ENCODE measurements at places on chromosomes 16 and 17.

GRCh38 chr16:30797670-30798309 is 10.8 kb upstream of the ZNF629 start:
- DNase-seq = no peak

DNA sequence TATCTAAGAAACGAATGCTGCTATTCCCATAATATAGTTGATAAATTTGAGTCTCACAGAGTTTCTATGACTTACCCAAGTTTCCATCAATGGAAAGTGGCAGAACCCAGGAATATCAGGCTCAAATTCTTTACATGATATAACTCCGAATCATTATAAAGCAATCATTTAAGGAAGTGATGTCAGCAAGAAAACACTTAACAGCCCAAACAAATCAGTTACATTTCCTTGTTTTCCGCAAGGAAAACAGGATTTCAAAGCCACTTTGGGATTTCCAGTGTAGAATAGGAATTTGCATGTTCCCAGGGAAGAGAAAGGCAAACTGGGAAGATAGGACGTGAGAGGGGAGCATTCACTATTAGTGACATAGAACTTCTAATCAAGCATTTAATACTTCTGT is 311.4 kb upstream of the GOT2 start:
- no peak for DNase-seq

DNA sequence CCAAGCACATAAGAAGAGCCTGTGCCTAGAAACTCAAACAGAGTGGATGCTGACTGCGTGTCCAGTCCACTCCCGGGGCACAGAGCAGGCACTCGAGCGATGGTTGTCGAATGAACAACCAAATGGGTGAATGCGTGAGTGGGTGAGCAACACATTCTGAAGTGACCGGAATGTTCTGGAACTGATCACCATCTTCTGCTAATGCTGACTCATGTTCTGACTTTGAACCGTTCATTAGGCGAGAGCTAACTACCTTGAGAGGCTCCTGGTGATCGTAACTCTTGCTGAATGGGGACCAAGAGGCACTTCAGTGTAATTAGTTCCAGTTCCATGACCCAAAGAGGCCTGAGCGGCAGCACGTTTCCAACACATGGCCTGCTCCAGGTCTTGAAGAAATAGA is 37.9 kb downstream of the IRF8 start:
- no peak for DNase-seq

DNA sequence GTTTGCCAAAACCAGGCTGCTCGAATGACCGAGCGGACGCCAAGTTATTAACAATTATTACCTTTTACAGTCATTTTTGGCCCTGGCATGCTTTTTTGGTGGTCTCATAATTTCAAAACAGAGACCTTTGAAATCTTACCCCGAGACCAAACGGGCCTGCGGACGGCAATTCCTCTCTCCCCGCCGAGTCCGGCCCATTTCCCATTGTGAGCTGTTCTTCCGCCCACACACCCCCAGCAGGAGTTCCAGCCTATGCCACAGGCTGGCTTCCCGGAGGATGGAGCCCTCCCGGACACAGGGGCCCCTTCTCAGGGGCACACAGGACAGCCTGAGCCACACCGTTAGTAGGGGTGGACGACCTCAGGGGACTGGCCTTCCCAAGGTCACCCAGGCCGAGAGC is 130.7 kb downstream of the C16orf95 start:
- DNase-seq = peak; percentile 45

DNA sequence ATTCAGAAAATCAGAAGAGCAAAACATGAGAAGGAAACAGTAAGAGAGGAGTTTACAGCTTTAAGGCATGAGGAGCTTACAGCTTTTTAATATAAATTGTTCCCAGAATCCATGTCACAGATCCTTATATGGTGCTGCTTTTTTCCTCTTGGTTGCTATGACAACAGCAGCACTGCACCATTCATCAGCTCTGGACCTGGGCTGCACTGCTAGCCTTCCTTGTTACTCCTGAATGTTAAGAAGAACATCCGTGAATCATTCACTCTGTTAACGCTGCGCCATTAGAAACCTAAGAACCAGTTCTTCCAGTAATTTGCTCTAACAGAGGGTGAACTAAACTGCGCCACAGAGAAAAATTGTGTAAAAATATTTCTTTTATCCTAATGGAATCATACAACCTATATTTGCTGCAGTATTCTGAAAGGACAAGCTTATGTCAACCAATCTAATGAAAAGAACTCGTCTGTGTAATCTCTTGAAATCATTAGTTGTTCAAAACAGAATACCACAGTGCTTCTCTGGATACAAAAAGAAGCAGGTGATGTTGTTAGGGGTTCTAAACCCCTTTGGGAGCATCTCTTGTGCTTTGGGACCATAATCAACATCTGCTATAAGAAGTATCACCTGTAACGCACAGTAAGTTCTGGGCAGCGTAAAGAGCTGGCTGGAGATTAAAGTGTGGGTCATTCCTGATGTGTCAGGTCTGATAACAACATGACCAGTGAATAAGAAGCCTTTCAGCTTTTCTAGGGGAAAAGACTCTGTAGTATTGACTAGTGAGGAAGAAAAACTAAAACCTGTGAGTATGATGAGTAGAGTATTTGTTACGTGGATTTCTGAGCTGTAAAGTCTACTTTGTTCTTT is 151.2 kb downstream of the TANC2 start:
- peak; percentile 49 for DNase-seq

DNA sequence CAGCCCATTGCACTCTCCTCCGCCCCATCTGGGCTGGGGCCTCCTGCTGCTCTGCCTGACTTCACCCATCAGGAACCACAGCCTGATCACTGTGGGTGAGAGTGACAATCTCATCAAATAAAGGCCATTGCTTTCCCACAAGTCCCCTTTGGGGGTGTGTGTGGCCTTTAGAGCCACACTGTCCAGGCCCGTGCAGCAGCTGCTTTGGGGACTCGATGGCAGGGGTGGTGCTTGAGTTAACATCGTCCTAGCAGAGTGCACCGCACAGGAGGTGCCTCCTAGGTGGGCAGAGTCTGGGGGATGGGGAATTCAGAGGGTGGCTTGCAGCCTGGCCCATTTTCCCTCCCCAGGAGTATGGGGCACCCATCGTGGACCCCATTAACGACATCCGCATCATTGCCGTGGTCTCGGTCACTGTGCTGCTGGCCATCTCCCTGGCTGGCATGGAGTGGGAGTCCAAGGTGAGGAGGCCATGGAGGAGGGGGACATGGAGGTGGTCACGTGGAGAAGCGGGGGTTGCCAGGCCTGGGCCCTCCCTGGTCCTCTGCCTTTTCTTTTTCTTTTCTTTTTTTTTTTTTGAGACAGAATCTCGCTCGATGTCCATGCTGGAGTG is 5.4 kb downstream of the SLC12A3 start:
- no peak for DNase-seq

DNA sequence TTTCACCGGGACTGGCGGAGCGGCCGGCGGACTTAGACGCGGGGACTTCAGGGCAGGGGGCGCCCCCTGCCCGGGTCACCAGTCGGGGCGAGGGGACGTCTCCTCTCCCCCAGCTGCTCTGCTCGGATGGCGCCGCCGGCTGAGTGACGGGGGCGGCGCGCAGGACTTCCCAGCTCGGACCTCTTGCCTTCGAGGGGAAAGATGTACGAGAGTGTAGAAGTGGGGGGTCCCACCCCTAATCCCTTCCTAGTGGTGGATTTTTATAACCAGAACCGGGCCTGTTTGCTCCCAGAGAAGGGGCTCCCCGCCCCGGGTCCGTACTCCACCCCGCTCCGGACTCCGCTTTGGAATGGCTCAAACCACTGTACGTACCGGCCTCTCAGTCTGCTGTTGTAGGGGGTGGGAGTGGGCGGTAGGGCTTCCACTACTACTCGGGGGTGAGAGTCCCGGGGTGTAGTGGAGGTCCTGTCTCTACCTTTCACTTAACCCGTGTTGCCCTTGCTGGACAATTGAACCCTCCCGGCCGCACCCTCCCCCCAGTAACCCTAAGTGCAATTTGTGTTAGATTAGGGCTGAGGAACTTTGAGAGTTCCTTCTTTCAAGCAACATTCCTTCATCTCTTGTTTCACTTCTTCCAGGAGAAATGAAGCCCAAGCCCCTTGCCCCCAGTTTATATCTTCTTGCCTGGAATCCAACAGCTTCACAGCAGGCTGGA is 21.9 kb downstream of the GJD3 start:
- no peak for DNase-seq

- DNase-seq = no peak
Measured at GRCh38 chr17:28573966-28574480, 2.7 kb downstream of the ALDOC start.

GRCh38 chr17:40646791-40647623 is 611 bp downstream of the SMARCE1 start:
- peak; percentile 28 for DNase-seq

GRCh38 chr16:4772351-4772750 is 5.4 kb upstream of the ZNF500 start:
- DNase-seq = no peak

- DNase-seq = no peak
Measured at GRCh38 chr17:55215711-55216110, 49.0 kb upstream of the HLF start.

GRCh38 chr17:42677012-42677857 is 441 bp upstream of the PLEKHH3 start:
- peak; percentile 97 for DNase-seq

DNA sequence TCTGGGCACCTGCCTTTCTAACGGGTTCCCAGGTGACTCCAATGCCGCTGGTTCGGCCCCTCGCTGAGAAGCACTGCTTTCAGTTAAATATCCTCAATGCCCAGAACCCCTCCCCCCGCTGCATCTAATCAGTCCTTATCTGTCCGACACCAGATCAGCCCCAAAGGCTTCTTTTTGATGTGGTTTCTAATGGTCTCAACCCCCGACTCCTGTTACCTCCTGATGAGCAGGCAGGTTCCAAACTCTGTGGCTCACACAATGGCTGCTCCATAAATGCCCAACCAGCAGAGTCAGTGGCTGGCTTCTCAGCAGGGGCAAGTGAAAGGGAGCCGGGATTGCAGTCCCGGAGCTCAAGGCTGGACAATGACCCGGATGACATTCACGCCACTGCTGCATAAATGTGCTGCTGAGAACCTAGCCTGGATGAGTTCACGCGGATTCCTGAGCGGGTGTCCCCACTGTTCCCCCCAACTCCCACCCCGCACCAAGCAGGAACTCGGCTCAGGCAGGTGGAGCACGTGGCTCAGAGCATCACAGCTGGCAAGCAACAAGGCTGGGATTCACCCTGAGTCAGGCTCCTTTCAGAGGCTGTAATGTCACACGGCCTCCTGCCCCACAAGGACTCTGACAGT is 1.0 kb upstream of the SLC38A8 start:
- peak; percentile 48 for DNase-seq

GRCh38 chr16:31467151-31467773 is 4.7 kb upstream of the TGFB1I1 start:
- no peak for DNase-seq

GRCh38 chr16:86523166-86523740 is 12.9 kb downstream of the FOXF1 start:
- DNase-seq = no peak

DNA sequence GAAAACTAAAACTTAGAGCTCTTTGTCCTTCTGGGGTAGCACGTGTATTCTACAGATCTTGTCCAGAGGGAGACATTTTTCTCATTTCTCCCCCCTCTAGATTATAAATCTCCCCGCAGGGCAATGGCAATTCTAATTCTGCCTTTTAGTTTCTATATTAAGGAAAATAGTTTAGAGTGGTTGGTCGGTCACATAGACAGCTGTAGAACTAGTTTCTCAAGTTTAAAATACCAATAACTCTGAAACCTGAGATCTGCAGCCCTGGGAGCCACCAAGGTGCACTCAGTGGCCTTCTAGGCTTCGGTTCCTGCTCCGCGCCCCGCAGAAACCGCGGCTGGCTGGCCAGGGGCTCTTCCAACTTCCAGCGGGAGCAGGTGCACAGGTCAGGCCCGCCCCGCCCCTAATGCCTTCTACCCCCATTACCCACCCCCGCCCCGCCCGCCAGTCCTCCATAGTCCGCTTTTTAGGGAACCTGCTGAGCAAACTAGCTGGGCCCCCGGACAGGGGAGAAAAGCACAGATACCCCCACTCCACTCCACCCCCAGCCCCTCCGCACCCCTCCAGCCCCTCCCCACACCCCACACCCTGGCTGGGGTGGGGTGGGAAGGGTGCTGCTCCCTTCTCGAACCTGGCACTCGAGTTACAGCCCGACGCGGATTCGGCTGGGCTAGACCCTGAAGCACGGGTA is 431 bp downstream of the SLFN11 start:
- DNase-seq = peak; percentile 10

- no peak for DNase-seq
Measured at GRCh38 chr17:811051-811784, 29.1 kb downstream of the MRM3 start.

DNA sequence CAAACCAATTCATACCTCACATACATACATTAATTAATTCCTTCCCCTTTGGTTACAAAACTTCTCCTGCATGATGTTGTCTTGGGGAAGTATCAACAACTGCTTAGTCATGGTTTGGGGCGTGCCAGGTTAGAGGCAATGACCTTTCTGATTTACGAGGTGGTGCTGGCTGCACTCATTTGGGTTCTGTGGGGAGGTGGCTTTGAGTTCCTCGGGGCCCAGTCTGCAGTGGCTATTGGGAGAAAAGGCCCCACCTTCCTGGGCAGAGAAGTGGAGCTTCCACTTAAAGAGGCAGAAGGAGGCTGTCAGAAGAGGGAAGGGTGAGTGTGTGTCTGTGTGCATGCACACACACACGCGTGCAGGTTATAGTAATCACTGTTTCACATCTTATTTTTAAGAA is 10.2 kb upstream of the ETV4 start:
- no peak for DNase-seq

DNA sequence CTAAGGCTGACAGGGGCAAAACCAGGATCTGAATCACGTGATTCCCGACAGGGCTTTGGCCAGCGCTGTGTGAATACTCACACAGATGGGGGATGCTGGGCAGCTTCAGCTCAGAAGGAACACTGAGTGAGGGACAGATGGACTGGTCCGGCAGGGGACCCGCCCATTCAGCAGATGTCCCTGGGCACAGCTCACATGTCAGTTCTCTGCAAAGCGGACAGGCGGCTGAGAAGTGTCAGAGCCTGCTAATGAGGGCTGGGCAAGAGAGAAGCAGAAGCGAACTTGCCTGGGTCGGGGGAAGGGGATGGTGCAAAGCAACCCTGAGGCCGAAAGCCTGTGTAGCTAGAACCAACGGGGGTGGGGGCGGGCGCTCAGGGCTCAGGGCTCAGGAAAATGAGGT is 11.9 kb upstream of the GLIS2 start:
- peak; percentile 62 for DNase-seq

DNA sequence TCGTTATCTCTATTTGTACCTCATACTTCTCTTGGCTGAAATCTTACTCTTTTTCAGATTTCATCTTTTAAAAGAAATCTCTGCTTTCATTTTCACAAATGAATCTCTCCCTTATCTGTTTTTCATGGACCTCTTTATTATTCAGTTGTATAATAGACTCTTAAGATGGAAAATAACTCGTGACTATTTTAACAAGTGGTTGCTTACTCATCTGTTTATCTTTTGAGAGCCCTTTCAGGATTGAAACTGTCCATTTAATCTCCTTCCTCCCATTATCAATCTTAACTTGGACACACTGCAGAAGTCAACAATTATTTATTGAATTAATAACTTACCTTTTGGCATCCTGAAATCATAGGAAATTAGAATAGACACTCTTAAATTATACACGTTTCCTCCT is 68.8 kb downstream of the ABCA8 start:
- no peak for DNase-seq

GRCh38 chr17:69712801-69713311 is 298.4 kb downstream of the MAP2K6 start:
- no peak for DNase-seq

All from retina (tissue), 1 donor.